ENCODE measurements at places on chromosomes 6 and 20.

DNA sequence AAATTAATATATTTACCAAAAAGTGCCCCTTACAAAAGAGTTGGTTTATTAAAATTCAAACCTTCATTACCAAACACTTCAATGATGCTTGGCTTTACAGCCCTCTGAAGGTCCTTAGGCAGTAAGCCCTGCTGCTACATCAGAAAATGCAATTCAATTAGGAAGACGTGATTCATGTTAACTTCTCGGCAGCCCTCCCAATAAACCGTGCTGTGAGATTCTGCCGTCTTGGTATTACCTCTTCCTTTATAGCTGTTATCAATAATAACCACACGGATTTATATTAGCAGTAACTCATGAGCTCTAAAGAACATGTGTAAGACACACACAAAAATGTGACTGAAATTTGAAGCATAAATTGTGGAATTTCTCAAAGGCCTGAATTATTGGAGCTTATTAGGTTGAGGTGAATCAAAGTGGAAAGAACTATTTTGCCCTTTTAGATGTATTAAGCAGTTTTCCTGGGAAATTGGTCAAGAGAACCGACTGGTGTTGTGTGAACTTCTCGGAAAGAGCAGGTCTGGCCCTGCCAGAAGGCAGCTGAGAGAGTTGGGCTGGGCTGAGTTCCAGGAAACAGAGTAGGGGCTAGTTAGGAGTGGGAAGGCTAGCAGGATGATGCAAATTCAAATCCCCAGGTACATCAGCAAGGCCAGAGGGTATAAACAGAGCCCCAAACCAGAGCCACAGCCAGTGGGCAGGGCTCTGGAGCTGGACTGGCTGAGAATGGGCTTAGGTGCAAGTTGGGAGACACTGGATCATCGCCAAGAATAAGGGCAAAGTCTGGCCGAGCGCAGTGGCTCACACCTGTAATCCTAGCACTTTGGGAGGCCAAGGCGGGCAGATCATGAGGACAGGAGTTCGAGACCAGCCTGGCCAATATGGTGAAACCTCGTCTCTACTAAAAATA, 33.1 kb downstream of the FGD2 start:
- peak; percentile 18 for DNase-seq

GRCh38 chr20:49694450-49695071, 19.1 kb downstream of the B4GALT5 start:
- DNase-seq, result no peak

DNA sequence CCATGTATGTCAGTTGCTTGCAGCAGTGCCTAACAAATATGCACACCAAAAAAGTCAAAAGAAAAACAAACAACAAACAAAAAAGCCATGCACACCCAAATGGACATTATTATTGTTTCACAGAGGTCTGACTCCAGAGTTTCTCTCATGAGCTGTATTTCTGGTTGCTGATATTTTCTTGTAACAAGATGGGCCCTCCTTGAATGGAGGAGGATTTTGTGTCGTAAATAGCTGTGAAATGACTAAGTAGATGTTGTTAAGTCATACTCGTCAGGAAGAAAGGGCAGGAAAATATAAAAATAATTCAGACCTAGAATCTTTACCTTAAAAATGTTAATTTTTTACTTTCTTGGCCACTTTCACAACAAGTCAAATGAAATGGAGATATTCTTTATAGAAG, 96.0 kb downstream of the PLEKHG1 start:
- DNase-seq, result no peak

GRCh38 chr6:19175023-19175422, 662.1 kb upstream of the ID4 start:
- no peak for DNase-seq

DNA sequence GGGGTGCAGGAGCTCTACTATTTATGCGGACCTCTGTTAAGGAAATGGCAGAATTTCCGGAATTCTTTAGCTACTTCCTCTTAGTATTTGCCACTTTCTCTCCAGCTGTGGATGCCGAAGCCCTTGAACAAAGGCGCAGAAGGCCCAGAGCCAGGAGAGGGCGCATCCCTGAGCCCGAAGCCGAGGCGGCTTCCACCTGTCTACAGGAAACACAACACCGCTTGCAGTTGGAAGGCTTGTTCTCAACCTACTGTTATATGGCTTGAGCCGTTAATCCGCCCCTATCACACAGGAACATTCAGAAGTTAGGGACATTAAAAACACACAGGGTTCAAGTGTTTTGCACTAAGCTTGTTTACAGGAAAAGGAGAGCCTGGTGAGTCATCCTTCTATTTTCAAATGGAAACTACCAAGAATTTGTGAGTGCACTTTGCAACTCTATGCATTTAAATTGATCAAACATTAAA, 417.1 kb downstream of the BCKDHB start:
- peak; percentile 95 for DNase-seq

- no peak for DNase-seq
These were observed 33.7 kb upstream of the IRF4 start for GRCh38 chr6:357791-358341.

- DNase-seq, result no peak
These were observed 74.0 kb upstream of the XRN2 start for GRCh38 chr20:21229163-21229562.

DNA sequence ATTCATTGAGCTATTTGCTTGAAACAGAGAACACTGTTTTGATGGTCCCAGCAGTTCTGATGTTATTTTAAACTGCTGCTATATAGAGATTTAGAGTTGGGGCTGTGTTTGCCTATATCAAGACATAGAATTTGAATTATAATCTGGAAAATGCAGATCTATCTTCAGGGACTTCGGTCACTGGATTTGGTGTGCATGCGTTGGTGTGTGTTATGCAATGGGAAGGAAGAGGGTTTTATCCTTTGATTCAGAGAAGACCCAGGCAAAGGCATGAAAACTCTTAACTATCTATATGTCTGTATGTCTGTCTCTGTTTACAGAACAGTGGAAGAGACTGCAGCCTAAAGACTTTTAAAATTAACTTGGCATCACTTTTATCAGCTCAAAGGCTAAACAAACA, 2.0 kb downstream of the ADGRB3 start:
- DNase-seq, result no peak

- no peak for DNase-seq
These were observed 255.4 kb downstream of the GMPR start for GRCh38 chr6:16493802-16494201.

DNA sequence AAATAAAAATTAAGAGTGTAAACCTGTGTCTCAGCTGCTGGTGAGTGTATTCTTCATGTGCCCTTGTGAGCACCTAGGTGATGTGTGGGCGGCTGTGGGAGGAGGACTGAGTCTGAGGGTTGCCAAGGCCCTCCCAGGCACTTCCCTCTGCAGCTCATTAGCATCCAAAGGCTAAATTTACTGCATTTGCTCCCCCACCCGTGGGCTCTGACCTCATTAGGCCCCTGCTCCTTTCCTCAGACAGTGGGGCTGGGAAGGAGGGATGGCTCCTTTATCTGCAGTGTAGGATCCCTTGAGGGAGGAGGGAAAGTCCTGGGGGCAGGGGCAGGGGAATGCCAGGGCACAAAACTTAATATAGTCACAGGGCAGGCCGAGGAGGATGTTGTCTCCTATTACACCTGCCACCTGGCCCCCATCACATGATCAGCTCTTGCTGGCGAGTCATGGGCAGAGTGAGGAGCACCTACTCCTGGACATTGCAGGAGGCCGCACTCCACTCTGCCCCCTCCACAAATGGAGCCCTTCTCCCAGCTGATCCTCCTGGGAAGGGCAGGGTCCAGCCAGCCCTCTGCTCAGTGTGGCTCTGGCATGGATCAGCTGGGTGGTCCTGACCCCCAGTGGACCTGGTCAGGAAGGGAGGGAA, 133.2 kb downstream of the MRPL14 start:
- peak; percentile 84 for DNase-seq

GRCh38 chr6:4474810-4475209, 301.4 kb upstream of the CDYL start:
- no peak for DNase-seq

GRCh38 chr6:137224799-137225198, 5.6 kb upstream of the IFNGR1 start:
- no peak for DNase-seq

DNA sequence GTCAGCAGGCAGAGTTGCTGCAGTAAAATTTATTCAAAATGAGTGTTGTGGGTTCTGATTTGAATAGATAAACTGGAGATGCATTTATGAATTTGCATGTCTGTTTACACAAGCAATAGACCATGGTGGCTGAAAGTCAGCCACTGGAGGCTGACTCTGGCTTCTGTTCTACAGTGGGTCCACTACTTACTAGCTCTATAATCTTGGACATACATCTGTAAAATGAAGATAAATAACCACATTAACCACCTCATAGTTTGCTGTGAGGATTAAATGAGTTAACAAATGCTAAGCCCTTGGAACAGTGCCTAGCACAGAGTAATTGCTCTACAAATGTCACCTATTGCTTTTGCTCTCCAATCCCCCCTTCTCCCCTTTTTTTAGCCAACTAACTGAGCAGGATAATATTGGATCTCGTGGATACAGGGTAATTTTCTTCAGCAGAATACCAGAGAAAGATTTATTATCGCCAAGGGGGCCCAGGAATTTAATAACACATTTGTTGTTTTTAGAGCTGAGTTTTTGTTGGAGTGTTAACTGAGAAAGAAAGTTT, 1.4 kb upstream of the PM20D2 start:
- peak; percentile 60 for DNase-seq

GRCh38 chr6:106360989-106361430, 493 bp downstream of the CRYBG1 start:
- peak; percentile 65 for DNase-seq

DNA sequence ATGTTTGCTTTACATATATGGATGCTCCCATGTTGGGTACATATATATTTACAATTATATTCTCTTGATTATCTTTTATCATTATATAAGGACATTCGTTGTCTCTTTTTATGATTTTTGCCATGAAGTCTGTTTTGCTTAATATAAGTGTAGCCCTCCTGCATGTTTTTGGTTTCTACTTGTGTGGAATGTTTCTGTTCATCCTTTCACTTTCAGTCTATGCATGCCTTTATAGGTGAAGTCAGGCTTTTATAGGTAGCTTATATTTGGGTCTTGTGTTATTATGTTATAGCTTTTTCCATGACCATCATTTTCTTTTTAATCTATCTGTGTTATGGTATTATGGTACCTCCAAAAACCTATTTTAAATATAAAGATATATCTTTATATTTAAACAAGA, 612.5 kb upstream of the HS3ST5 start:
- no peak for DNase-seq

DNA sequence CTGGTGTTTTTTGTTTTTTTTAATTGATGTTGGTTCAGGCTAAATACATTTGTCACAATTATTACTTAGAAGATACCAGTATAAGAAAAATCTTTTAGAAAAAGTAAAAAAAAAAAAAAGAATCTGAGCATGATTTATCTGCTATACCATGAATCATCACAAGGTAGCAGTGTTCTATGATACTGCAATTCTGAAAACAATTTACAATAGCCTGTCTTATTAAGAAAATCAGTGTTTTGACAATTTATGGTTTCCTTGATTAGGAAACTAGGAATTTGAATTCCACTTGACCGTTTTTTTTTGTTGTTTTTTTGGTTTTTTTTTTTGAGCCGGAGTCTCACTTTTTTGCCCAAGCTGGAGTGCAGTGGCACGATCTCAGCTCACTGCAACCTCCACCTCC, 9.3 kb upstream of the MAK start:
- DNase-seq, result peak; percentile 44

GRCh38 chr20:44733341-44734069, 12.2 kb upstream of the KCNK15 start:
- DNase-seq, result peak; percentile 76

DNA sequence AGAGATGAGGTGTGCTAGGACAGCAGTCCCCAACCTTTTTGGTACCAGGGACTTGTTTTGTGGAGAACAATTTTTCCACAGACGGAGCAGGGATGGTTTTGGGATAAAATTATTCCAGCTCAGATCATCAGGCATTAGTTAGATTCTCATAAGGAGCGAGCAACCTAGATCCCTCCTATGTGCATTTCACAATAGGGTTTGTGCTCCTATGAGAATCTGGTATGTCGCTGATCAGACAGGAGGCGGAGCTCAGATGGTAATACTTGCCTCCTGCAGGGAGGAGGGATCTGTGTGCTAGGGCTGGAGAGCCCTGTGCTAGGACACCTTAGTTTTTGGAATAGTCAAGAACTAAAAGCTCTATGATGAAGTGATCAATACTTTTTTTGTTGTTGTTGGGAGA, 2.5 kb downstream of the SMIM13 start:
- DNase-seq, result peak; percentile 6

GRCh38 chr20:48310305-48310704, 517.5 kb downstream of the PREX1 start:
- DNase-seq, result no peak

- DNase-seq, result peak; percentile 74
These were observed 181.2 kb upstream of the SHLD1 start for GRCh38 chr20:5569021-5569420.

GRCh38 chr6:163716690-163717089, 302.2 kb downstream of the QKI start:
- no peak for DNase-seq

- DNase-seq, result peak; percentile 82
These were observed 17.5 kb downstream of the EDEM2 start for GRCh38 chr20:35129647-35130069.

DNA sequence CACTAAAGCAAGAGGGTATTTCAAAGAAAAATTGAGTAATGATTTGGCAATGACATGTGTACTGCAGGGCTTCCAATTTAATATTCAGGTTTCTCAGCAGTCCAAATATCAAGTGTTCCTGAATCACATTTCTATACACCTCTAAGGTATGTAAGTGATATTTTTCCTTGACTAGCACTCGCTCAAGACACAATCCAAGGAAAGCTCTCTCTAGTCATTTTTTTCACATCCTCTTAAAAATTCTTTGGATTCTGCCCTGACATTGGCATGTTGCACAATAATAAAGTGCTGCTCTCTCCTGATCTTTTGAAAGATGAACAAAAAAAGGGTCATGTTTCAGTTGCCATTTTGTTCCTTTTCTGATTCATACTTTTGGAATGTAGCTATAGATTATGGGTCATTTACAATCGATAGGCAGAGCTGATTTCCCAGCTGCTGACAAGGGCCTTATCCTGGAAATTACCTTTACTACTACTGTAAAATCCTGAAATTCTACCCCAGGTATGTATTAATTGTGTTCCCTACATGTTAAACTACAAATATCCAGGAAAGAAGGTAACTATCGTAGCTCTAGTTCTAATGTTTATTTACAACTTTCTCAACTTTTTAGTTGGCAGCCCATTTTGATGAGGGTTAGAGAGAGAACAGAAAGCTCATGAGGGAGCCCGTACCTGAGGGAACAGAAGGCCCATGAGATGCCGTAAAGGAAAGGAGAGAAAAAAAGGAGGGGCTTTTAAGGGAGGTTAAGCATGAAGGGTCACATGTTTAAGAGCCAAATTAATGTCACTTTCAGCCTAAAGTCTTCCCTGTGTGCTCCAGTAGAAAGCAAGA, 22.2 kb upstream of the ADGRG6 start:
- DNase-seq, result no peak

- DNase-seq, result peak; percentile 79
These were observed 25.3 kb upstream of the KIAA1586 start for GRCh38 chr6:57021086-57021720.

DNA sequence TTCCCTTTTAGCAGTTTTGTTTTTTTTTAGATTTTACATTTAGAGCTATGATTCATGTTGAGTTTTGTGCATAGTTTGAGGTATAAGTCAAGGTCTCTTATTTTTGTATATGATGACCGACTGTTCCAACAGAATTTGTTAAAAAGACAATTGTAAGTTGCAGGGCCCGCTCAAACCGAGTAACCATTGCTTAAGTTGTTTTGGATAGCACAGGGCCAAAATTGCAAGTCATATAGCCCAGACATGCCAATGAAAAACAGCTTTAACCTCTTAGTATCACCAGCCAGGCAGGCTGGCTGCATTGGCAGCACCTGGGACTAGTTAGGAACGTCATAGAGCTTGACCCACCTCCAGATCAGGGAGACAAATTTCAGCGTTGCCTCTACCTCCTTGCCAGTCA, 47.3 kb downstream of the PFDN4 start:
- no peak for DNase-seq

Measured in DMS53 (cell line).